ENCODE measurements at places on chromosomes 12 and 14.

GRCh38 chr12:66600903-66601302 is 78.0 kb downstream of the GRIP1 start:
- DNase-seq: no peak

- no peak for DNase-seq
Observed at GRCh38 chr12:99066726-99067125, 421.6 kb downstream of the APAF1 start.

DNA sequence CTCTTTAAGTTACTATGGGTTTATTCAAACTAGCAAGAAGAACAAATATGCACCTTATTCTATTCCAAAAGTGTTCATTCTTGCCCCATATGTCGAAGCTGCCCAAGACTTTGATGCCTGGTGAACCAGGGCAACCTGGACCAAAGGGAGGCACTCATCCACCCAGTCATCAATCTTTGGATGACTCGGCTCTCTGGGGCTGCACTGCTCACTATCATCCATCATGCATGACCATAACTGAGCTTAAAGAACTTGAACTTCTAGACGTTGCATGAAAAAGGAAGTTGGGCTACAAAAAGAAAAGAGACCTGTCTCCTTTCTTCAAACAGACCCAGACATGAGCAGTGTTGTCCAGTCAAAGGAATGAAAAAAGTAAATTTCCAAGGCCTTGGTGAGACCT is 1.2 kb downstream of the KRT4 start:
- DNase-seq: no peak

DNA sequence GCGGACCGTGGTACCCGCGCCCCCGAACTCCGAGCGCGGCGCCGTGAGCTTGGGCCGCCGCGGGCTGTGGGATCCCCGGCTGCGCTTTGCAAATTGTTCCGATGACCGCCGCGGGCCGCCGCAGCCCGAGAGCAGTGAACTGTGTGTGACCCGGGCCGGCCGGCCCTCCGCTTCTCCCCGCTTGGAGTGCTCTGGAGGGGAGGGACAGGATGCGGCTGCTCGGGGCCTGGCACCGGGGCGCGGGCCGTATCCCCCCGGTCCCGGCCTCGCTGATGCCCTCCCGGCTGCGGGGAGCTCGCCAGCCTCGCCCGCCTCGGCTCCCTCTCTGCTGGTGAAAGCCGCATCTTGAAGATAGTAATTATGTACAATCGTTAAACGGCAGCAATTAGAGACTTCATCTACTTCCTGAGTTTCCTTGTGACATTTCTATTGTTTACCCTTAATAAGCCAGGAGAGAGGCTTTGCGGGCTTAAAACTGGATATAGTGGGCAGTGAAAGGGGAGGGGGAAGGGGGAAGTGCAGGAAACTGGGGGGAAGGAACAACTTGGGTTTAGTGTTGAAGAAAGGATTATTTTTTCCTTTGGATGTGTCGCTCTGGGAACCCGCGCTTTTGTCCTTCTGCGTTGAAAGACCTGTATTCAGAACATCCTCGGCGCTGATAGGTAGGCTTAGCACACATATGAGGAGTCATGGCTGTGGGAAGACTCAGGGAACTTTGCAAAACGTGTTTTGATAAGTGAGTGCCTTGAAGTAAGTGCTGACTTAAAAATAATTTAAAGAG is 1.2 kb downstream of the PELI2 start:
- peak; percentile 19 for DNase-seq

DNA sequence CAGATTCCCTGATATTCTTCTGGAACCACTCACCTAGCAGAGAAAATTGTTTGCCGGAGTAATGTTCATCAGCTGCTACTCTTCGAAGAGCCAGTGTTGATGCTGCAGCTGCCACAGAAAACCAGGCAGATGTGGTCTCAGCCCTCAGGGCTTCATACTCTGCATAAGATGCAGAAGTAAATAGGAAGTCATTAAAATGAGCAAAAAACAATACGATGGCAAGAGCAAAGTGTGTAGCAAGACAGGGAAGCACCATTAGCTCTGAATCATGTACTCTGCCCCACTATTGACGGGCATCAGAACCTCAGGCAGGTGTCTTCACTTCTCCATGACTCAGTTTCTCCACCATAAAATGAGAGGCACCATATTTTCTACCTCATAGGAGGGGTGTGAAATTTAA is 991.6 kb upstream of the TMEM132C start:
- no peak for DNase-seq

Data from effector memory CD8-positive, alpha-beta T cell (primary cell).